Left ventricle myocardium superior (tissue), 1 donor: ENCODE measurements at places on chromosomes 7 and 10.

GRCh38 chr10:29249018-29249417 is 39.9 kb upstream of the LYZL1 start:
- DNase-seq = no peak

DNA sequence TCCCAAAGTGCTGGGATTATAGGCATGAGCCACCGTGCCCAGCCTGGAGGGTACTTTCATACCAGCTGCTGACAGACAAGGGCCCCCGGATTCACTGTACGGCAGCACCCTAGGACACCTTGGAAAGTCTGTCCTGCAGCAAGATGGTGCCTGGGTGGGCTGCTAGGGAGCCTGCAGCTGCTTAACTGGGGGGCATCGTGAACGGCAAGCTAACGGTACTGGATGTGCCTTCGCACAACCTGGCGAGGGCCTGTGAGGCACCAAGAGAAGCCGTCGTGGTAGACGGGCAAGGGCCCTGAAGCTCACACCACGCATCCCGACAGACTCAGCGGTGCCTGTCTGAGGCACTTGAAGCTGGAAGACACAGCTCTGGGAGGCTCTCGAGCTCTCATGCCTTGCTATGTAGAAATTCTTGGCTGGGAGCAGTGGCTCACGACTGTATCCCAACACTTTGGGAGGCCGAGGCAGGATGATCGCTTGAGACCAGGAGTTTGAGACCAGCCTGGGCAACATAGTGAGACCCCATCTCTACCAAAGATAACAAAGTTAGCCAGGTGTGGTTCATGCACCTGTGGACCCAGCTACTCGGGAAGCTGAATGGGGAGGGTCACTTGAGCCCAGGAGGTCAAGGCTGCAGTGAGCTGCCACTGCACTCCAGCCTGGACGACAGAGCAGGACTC is 9.4 kb downstream of the BRAT1 start:
- DNase-seq = no peak

DNA sequence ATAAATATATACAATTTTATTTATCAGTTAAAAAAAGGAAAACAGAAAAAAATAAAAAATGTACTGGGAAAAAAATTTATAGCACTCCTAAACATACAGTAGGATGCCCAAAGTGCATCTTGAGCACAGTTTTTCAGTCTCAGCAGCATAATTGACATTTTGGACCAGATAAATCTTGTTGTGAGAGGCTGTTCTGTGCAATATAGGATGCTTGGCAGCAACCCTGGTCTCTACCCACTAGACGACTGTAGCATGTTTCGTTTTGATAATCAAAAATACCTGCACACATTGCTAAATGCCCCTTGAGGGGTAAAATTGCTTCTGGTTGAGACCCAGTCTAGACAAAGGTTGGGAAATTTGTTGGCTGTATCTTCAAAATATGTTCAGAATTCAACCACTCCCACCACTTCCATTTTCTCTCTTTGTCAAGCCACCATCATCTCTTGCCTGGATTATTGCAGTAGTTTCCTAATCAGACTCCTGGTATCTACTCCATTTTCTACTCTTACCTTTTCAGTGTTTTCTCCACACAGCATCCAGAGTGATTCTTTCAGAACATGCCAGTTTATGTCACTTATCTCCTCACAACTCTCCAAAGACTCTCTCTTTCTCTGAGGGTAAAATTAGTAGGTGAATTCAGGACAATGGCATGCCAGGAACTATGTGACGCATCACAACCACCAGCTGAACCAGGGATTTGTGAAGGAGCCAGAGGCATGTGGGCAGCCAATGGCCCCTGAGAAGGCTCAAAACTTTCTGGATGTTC is 91.4 kb downstream of the GPR85 start:
- DNase-seq = peak; percentile 46

DNA sequence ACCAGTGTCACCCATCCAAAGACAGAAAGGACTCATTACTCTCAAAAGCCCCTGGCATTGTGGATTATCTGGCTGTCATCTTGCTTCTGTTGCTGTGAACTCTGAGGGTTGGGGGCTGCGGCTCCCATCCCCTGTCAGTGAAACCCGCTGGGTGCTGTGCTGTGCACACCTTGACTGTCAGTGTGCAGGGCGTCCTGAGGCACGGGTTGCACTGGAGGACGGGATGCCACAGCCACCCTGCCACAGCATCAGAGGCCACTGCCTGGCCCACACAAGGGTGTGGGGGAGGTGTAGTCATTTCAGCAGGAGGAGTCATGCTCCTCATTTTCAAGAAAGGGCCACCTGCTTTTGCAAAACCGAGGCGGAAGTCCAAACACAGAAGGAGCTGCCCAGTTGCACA is 245.8 kb downstream of the GLRX3 start:
- DNase-seq = no peak

DNA sequence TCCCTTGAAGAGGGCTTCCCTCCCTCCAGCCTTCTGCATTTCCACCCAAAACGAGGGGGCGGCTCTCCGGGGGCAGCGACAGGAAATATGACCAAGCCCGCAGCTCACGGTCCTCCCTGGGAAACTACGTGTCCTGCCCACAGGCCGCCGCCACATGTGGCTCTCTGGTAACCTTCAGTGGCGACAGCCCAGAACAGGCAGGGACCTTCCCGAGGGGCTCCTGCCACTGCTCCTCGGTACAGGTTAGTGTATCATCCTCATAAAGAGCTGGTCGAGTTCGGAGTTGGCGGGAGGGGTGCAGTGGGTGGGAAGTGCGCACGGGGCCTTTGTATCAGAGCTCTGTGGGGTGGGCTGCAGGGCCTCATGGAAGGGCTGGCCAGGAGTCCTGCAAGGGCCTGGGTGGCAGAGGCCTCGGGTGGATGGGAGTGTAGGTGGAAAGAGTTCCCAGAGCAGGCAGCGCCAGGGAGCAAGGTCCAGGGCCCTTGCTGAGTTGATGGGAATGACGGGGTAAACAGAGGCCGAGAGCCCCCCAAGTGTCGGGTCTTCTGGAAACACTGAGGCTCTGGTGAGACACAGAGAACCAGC is 66.0 kb downstream of the TCERG1L start:
- DNase-seq = no peak

GRCh38 chr10:79159785-79160184 is 91.0 kb downstream of the ZMIZ1 start:
- DNase-seq = peak; percentile 84

DNA sequence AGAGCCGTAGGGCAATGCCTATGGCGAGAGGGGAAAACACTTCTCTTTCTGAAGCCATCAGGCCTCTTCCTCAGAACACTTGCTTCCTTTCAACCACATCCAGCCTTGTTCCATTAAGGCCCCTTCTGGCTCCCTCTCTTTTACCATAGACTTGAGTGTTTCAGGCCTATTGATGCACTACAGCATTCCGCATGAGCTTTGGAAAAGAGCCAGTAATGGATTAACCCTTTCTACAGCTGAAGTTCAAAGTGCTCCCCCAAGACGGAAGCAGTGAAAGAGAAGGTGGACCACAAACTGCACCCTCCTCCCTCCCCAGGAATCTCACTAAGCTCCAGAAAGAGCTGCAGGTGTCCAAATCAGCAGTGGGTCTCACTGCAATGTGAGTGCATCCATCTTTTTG is 102.7 kb upstream of the C7orf33 start:
- DNase-seq = no peak

DNA sequence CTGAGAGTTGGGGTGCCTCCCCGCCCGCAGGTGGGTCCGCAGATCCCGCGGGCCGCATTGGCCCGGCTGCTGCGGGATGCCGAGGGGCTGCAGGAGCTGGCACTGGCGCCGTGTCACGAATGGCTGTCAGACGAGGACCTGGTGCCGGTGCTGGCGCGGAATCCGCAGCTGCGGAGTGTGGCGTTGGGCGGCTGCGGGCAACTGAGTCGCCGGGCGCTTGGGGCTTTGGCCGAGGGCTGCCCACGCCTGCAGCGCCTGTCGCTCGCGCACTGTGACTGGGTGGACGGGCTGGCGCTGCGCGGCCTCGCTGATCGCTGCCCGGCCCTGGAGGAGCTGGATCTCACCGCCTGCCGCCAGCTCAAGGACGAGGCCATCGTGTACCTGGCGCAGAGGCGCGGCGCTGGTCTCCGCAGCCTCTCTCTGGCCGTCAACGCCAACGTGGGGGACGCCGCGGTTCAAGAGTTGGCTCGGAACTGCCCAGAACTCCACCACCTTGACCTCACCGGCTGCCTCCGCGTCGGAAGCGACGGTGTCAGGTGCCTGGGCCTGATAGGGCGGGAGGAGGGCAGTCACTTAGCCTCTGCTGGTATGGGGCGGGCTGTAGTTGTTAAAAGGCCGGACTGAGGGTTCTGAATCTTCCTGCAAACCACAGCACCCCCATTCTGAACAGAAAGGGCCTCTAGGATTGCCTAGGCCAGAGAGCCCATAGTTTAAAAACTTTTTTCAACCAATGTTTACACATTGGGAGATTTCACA is 1.3 kb downstream of the FBXL15 start:
- DNase-seq = peak; percentile 49

- peak; percentile 47 for DNase-seq
Measured at GRCh38 chr10:69464801-69465401, 13.6 kb downstream of the TSPAN15 start.

GRCh38 chr10:3735175-3735574 is 49.8 kb downstream of the KLF6 start:
- DNase-seq = no peak

DNA sequence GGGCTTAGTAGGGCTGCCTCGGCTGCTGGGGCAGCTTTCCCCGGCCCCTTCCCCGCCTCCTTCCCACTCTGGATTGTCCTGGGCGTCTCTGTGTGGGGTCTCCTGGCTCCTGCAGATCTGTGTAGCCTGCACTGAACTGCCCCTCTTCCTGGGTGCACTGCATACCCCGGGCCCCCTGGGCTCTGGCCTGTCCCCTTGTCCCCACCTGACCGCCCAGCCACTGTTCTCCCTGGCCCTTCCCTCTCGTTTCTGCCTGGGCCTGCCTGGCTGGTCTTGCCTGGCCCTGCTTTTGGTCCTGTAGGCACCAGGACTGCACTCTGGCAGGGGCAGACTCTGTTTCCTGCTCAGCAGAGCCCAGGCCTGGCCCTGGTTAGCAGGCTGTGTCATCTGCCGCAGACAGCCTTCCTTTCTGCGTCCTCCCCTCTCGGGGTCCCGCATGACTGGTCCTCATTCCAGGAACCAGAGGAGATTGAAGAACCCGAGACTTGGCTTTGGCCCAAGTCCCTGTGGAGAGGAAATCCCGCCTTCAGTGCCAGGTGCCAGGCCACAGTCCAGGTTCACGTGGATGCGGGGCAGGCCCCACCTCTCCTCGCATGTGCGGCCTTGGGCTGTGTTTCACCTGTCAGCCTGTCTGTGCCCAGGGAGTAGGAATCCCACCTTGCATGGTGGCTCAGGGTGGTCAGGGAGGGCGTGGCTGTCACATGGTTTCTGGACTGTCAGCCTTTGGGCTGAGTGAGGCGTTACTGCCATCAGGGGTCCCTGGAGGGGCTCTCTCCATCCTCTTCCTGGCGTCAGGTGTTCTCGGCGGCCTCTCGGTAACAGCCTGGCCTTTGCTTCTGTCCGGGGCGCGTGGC is 9.2 kb downstream of the INPP5A start:
- DNase-seq = no peak

- DNase-seq = no peak
Measured at GRCh38 chr7:82194016-82194643, 249.4 kb downstream of the CACNA2D1 start.

GRCh38 chr10:117353684-117354083 is 21.6 kb downstream of the PDZD8 start:
- no peak for DNase-seq

- DNase-seq = peak; percentile 39
Measured at GRCh38 chr10:36489611-36490228, 635.7 kb upstream of the ANKRD30A start.

GRCh38 chr7:158825628-158826289 is 3.5 kb downstream of the ESYT2 start:
- DNase-seq = no peak

- DNase-seq = no peak
Measured at GRCh38 chr10:88066876-88067275, 203.5 kb downstream of the PTEN start.

DNA sequence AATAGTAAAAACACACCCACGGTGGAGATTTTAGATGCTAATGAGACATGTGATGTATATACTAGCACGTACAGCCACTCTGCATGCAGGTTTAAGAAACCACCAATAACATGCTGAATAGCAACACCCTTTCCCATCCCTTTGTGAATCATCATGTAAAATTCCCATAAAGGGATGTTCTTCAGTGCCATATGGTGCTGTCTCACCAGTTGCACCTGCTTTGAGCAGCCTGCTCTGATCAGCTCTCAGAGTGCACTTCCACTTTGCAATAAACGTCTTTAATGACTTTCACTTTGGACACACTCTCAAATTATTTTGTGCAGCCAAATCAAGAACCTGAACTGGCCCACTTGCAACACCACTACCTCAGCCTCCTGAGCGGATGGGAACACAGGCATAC is 615.0 kb downstream of the ANKRD7 start:
- no peak for DNase-seq

DNA sequence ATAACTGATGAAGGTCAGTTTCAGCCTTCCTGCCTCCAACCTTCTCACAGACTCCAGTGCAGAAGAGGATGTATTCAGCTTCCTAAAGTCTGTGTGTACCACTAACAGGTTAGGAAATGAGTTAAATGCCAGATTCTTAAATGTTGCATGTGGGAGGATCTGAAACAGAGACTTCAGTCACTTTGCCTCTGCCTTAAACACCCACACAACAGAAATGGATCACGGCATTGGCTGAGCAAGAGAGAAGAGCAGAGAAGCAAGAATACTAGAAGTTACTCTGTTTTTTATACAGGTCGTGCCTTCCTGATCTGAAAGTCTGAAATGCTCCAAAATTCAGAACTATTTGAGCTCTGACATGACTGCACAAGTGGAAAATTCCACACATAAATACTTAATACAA is 98.9 kb upstream of the ARHGAP21 start:
- DNase-seq = no peak

GRCh38 chr7:48786951-48787350 is 137.4 kb upstream of the CDC14C start:
- DNase-seq = no peak

DNA sequence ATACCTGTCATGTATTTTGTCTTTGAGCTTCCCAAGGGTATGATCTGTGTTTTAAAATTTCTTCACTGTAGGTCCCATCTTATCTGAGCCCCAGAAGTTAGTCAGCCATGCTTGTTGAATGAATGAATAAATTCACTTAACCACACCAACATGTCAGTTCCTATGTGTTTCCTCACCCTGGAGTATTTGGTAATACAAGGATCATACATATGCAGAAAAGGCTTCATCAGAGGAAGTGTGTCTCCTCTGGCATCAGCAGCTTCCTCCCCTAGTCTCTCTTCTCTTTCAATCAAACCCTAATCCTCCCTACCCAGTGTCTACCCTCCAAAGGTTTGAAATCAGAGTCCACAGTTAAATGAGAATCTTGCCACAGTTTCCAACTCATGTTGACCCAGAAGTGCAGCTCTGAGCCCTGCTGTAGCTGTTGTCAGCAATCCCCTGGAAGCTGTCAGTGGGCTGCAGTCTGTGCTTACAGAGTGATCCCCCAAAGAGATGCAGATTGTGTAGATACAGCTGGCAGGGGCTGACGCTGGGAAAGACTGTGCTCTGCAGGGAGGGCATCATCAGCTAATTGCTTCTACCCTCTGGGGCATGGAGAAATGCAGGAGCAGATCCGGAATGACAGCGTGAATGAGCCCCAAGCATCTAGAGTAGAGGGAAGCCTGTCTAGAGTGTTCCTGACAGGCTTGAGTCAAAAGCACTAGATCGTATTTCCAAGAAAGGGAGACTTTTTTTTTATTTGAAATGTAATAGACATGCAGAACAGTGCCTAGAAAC is 105.0 kb upstream of the WDR11 start:
- DNase-seq = no peak
